Activated CD8-positive, alpha-beta T cell treated with anti-CD3 and anti-CD28 coated beads for 36 hours (primary cell): ENCODE measurements at places on chromosomes 2 and 18. TPM values are rescaled to one million over a fixed set of nuclear protein-coding genes. Genes with fewer than 3 reads are reported as not detected.

The USP34 gene
- total RNA-seq: 69.0 TPM

The NCKAP5 gene
- not detected for total RNA-seq

The CHRNG gene
- not detected for total RNA-seq

The ADCYAP1 gene
- not detected for total RNA-seq

The ERBB4 gene
- not detected for total RNA-seq

The CCDC141 gene
- 7.8 TPM for total RNA-seq

The MAPK4 gene
- not detected for total RNA-seq

The FBXO36 gene
- total RNA-seq: 2.0 TPM

The MXD1 gene
- 9.9 TPM for total RNA-seq

DNA sequence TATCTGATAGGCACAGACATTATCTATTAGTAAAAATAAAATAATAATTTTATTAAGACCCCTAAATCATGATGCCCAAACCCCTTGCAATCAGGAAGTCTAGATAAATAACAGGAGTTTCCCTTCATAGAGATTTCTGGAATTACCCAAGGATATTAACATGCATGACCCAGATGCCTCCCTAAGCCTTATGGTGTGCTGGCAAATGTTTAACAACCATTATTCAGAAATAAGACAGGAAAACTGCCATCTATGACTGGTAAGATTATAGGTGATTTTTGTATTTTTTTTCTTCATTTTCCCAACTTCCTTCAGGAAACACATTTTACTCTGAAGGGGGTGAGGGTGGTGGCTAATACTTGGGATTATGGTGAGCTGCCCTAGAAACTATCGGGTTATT is 2.7 kb upstream of the PPP1CB start:
- DNase-seq: no peak

GRCh38 chr2:101112772-101113157 is 38.4 kb downstream of the TBC1D8 start:
- no peak for DNase-seq

DNA sequence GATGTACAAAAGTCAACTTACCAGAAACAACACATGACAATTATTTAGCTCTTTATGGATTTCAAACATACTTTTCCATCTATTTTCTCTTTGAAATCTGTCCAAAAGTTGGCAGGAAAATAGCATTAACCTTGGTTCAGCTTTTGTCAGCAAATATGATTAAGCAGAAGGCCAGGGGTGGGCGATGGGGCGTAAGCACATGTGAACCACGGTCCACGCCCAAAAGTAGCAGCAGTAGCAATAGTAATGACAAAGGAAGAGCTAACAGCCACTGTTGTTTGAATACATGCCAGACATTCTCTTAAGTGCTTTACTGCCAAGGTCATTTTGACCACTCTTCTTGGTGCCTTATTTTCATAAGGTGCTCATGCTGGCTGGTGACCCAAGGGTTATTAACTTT is 73.5 kb downstream of the ANTXR1 start:
- DNase-seq: no peak

DNA sequence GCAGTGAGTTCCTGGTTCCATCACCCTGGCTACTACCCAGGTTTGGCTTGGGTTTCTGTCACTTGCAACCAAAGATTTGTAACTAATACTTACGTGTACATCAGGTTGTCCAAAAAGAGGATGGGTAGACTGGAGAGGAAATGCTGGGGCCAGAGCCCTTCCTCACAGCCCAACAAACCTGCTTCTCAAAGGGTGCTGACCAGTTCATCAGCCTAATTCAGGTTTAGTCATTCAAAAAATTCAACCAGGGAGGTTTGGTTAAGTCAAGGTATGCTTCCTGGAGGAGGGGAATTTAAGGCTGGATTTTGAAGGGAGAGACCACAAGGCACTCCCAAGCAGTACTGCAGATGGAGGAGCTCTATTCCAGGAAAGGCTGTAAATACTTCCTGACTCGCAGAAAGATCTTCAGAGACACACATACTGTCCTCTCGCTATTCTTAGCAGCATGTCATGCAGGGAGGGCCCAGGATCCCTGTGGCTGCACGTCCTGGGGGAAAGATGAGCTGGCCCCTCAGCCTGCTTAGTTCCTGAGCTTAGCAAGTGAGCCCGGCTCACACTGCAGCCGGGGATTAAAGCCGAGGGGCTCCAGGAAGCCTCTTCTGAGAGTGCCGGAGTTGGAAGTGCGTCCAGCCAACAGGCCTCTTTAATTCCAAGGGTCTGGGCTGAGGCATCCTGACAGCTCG is 40.0 kb upstream of the BIN1 start:
- DNase-seq: no peak

DNA sequence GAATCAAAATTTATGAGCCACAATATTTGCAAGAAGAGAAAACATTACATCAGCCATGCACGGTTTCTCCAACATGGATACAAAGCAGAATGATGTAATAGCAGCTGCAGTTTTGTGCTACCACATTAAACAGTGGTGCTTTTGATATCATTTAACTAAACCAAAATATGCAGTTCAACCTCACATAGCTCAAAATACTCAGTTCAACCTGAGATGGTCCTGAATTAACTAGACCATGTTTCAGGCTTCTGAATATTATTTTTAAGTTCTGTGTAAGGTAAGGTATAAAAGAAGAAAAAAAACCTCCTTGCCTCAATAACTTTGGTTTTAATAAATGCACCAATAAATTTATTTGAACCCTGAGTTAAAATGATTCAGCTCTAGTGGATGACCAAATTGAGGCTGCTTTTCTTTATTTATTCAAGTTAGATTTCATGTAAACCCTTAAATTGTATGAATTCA is 18.8 kb upstream of the TSPYL6 start:
- no peak for DNase-seq

DNA sequence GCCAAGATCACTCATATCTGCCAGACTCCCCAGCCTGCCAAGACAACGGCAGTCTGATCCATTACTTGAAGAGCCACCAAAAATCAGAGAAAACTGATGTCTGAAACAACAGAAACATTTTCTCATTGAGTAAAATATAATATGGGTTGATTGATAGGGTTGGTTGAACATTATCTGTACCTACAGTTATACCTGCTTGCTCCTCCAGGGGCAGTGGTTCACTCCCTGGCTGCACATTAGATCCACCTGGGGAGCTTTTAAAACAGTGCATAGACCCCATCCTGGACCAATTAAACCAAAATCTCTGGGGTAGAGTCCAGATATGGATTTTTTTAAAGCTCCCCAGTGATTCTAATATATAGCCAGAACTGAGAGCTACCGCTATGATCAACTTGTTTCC is 43.6 kb upstream of the SLC14A2 start:
- DNase-seq: peak; percentile 8

GRCh38 chr2:7281231-7282201 is 364.3 kb downstream of the RNF144A start:
- DNase-seq: no peak

DNA sequence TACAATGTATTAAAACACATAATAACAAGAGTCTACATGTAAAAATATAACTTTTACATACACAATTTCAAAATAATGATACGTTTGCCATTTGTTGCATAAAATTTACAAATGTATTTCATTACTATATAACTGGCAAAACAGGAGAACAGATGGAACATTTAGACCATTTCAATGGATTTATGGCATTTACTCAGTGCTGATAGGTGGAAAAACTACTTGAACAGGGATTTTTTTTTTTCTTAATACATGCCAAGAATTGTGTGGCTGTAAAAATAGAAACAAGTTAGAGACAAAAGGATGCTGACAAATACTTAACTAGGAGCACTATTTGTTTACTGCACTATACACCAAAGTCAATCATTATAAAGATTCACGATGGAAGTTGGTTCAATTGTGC is 266.8 kb upstream of the CCDC68 start:
- no peak for DNase-seq

DNA sequence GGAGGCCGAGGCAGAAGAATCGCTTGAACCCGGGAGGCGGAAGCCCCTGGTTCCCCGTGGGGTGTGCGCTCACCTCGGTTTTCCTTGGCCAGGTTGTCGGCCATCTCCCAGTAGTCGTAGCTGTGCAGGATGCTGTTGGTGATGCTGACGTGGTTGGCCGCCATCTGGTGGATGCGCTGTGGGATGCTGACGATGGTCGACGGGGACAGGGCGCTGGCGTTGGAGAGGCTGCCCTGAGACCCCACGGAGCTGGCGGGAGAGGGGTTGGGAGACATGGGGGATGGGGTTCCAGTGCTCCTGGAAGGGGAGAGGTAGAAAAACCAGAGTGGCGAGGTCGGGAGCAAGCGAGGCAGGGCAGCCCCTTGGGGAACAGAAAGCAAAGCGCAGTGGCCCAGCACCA is 64.4 kb upstream of the REV1 start:
- DNase-seq: no peak

GRCh38 chr2:86214503-86214832 is 15.2 kb downstream of the MRPL35 start:
- DNase-seq: no peak

GRCh38 chr2:45145073-45145899 is 136.0 kb upstream of the SIX2 start:
- DNase-seq: no peak

DNA sequence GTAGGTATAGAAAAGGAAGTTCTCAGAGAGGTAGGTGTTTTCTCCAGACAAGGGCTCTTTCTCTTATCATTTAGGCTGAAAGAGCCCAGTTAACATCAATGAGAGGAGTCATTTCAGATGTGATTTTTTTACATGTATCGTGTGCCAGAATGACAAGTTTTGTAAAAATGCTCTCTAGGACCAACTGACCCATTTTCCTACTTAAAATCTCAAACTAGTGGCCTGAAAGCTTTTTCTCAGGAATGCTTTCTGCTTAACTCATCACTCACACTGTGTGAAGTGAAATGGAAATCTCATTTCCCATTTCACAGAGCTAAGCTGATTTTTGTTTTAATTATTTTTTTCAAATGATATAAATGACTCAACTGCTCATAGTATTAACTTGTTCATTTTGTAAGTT is 128.7 kb upstream of the CYP26B1 start:
- DNase-seq: no peak

DNA sequence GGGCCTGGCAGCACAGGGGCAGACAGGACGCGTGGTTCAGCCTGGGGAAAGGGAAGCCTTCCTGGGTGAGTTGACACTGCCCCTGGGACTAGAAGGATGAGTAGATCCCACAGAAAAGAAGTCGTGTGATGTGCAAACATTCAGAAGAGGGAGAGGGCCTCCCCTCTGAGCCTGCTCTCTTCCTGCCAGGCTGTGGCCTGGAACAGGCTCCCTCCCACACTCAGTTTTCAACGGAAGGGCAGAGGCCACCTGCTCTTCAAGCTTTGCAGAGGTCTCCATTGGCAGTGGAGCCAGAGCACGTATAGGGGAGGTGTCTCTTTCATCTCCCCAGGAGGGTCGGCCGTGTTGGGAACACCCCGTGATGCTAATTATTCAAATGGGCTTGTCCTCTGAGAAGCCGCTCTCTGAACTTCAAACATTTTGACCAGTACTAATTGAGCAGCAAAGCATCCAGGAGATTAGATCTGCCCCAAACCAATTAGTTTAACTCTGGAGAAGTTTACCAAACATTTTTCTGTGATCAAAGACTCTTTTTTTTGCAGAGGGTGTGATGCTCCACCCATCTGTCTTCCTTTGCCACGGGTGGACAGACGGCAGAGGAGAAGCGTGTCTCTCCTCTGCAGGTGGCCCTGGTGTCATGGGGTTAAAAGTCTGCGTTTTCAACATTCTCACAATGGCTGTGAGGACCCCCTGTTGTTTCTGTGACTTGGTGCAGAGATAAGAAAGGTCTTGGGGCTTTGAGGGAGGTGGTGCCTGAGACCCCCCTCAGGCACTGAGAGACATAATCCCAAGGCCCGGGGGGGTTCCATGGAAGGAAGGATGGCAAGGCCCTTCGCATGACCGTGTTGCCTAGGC is 29.5 kb upstream of the ODC1 start:
- DNase-seq: peak; percentile 43

- DNase-seq: no peak
Observed at GRCh38 chr18:6194640-6195039, 220.1 kb downstream of the L3MBTL4 start.
